Tongue (tissue), 3 donors: ENCODE measurements at places on chromosomes 11 and 22.

- DNase-seq = no peak
These were observed 71.2 kb downstream of the FBXO7 start for GRCh38 chr22:32545801-32546200.

DNA sequence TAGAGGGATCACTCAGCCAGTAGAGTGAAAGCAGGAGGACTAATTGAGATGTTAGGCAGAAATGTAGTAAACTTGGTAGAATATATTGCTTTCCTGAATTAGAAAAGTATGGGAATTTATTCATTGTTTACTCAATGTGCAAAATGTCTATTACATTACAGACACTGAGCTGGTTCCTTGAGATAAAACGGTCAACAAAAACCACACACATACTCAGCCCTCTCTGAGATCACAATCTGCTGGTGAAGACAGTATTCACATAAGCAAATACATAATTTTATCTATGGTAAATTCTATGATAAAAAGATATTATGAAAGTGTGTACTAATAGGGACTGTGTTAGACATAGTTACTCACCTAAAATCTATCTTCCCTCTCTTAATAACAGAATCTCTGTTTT lies 833.5 kb downstream of the KCNA4 start:
- DNase-seq = no peak

GRCh38 chr11:70076461-70076931 lies 1.6 kb upstream of the ANO1 start:
- no peak for DNase-seq

GRCh38 chr11:121688055-121688491 lies 235.3 kb upstream of the SORL1-AS1 start:
- DNase-seq = peak; percentile 78

DNA sequence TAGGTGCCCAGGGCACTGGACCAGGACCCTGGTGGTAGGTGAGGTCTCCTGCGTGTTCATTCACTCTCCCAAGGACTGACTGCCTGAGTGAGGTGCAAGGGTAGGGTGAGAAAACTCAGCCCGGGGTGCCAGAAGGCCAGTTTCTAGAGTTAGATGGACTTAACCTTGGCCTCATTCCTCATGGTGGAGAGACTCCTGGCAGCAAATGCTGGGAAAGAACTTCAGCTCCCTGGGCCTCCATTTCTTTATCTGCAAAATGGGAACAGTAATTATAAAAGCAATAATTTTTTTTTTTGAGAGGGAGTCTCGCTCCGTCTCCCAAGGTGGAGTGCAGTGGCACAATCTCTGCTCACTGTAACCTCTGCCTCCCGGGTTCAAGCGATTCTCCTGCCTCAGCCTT lies 47.7 kb downstream of the TRIOBP start:
- no peak for DNase-seq

GRCh38 chr22:41932353-41932752 lies 5.7 kb upstream of the TNFRSF13C start:
- no peak for DNase-seq

GRCh38 chr22:38305471-38306448 lies 11.5 kb downstream of the CSNK1E start:
- peak; percentile 53 for DNase-seq

GRCh38 chr11:9601037-9601875 lies 27.8 kb downstream of the WEE1 start:
- DNase-seq = peak; percentile 69

- no peak for DNase-seq
These were observed 12.4 kb upstream of the TMEM123 start for GRCh38 chr11:102464859-102465500.

DNA sequence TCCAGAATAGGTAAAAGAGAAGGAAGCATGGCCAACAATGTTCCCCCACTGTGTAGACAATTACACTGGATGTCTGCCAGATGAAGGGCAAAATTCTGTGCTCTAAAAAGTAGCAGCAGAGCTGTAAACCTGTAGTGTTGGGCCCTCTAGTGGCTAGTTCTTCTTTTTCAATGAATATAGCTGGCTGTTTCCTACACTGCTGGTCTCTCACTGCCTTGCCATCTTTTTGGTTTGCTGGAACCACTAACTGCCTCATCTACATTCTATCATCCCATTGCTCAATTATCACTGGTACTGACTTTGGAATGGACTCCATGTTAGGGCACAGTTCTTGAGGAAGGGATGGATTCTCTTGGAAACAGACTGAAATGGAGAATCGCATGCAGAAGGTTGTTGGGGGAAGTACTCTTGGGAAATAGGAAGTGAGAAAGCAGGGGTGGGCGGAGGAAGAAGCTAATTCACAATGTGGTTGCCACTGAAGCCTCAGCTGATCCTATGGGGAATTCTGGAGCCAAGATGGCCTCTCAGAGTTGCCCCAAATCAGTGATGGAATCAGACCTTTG lies 17.9 kb downstream of the KCNE3 start:
- DNase-seq = peak; percentile 88

- peak; percentile 67 for DNase-seq
These were observed 28.0 kb downstream of the MOB2 start for GRCh38 chr11:1458340-1459218.

GRCh38 chr11:45343444-45343843 lies 57.3 kb upstream of the SYT13 start:
- no peak for DNase-seq

DNA sequence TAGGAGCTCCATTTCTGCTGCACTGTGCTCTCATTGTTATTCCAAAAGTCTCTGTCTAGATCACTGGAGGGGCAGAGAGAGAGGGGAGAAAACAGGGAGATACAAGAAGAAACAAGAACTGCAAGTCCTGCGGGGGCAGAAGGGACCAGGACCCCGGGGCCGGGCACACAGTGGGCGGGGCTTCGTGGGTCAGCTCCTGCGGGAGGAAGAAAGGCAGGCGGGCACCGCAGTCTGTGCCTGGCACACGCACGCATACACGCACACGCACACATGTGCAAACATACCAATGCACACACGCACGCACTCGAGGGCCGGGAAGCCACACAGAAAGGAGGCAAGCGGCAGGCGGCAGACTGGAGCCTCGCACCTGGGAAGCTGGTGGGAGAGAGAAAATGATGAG lies 33.6 kb downstream of the SYT7 start:
- DNase-seq = no peak

DNA sequence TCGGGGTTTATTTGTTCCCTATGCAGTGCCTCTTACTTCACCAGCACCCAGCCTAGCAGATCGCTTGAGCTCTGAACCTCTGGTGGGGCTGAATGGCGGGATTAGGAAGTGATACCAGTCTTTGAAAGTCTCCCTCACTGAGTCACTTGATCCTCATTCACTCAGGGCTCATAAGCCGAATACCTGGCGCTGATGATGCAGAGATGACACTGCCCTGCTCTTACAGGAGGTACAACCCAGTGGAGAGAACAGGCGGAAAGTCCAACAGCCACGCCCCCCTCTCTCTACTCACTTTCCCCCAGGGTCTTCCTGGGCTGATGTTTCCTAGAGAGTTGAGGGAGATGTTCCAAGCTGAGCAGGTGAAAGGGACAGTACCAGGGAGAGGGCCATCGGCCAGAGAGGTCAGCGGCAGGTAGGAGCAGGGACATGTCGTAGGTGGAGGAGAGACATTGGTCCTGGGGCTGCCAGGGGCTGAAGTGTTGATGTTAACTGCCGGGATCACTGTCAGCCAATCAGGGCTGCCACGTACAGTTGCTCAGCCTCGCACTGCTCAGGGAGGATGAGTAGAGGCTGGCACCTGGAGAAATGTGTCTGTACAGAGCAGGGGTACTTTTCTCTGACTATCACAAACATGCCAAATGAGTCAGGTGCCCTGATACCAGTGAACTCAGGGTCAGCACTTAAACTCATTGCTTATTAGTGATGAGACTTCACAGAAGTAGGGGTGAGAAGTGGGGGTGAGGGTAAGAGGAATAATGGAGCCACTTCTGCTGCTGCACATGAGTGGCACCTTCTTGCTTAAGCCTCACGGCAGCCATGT lies 9.9 kb upstream of the APOBEC3A start:
- no peak for DNase-seq

DNA sequence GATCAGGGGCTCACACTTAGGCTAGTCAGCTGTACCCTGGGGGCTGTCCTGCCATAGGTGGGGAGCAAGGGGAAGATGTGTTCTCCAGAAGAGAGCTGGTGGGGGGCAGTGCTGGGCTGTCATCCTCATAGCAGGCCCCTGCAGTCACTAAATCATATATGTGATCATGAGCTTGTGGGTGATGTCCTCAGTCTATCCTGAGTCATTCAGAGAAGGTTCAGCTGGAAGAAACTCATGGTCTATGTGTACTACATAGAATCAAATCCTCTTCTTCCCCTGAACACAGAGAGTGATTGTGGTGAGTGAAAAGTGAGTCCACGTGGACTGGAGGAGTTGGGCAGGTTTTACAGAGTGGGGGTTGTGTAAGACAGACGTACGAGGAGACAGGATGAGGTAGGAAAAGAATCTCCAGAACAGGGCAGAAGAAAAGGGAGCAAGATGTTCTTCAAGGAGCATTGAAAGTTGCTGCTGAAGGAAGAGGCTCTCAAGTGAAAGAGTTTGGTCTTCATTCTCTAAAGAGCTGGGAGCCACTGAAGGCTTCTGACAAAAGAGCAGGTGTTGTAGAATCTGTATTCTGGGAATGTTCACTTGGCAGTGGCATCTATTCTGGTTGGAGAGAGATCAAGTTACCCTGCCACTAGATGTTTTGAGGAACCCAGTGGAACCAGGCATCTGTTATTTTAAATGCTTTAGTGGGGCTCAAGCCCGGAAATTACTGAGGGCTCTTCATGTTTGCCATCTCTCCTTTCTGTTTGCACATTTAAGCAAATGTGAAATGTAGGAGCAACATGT lies 68.9 kb downstream of the C22orf31 start:
- DNase-seq = peak; percentile 71

- DNase-seq = no peak
These were observed 117.2 kb upstream of the NAV2 start for GRCh38 chr11:19595499-19595839.

GRCh38 chr11:37406651-37407050 lies 808.6 kb upstream of the RAG2 start:
- no peak for DNase-seq

GRCh38 chr11:19675397-19675796 lies 37.2 kb upstream of the NAV2 start:
- DNase-seq = no peak

DNA sequence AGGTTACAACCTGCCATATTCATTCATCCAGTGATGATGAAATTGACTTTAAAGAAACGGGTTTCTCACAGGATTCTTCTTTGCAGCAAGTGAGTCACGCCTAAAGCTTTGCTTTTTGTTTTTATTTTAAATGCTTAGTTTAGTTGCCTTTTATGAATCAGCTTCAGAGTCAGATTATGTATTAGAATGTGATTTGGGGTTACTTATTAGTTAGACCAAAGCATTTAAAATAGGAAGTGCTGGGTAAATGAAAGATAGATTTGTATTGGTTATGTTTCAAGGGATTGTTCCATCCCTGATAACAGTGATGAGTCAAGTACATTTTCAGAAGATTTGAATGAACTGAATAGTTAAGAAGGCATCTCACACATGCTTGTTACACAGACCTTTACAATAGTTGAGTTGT lies 101.3 kb upstream of the GAL start:
- DNase-seq = no peak

- DNase-seq = peak; percentile 76
These were observed 1.5 kb downstream of the CCDC90B start for GRCh38 chr11:83284501-83285150.

DNA sequence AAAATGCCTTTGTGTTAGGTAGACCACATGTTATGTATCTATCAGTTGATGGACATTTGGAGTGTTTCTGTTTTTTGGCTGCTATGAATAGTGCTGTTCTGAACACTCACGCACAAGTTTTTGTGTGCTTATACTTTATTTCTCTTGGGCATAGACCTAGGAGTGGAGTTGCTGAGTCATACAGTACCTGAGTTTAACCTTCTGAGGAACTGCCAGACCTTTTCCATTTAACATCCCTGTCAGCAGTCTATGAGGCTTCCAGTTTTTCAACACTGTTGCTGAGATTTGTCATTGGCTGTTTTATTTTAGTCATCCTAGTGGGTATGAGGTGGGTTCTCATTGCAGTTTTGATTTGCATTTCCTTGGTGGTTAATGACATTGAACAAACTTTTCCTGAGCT lies 4.4 kb downstream of the CTTN start:
- no peak for DNase-seq

- peak; percentile 41 for DNase-seq
These were observed 58.7 kb downstream of the CHST1 start for GRCh38 chr11:45606514-45607281.

DNA sequence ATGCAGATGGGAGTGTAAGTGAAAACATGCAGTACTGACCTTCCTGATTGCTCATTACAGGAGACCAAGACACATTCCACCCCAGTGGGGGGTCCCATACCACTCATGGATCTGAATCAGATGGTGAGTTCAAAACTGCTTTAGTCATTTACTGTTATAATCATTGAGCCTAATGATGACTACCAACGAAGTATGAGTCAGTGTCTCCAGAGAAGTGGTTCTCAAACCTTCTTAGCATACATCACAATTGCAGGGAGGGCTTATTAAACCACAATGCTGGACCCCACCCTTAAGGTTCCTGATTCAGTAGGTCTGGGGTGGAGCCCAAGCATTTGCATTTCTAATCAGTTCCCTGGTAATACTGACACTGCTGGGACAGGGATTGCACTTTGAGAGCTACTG lies 75.8 kb downstream of the CD44 start:
- no peak for DNase-seq

- no peak for DNase-seq
These were observed 118.4 kb downstream of the RBFOX2 start for GRCh38 chr22:35910003-35910769.

DNA sequence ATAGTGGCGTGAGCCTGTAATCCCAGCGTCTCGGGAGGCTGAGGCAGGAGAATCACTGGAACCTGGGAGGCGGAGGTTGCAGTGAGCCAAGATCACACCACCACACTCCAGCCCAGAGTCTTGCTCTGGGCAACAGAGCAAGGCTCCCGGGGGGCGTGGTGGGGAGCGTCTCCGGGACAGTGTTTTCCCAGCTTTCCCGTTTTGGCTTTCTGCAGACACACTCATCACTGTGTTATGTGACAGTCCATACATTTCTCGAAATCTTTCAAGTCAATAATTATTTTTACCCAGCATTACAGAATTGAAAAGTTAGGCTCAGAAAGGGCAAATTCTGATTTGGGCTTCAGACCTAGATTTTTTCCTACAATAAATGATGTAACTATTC lies 31.7 kb downstream of the NEAT1 start:
- DNase-seq = no peak
